ENCODE measurements at places on chromosomes 7 and 10. TPM values are rescaled to one million over a fixed set of nuclear protein-coding genes. Genes with fewer than 3 reads are reported as not detected.

The NUTM2A gene
- total RNA-seq, result 1.9 TPM

The DKK1 gene
- total RNA-seq, result not detected

The OR13A1 gene
- not detected for total RNA-seq

The EVX1 gene
- not detected for total RNA-seq

The SYT15B gene
- 0.89 TPM for total RNA-seq

The VIPR2 gene
- total RNA-seq, result 15.2 TPM

The AGAP3 gene
- total RNA-seq, result 62.7 TPM

The TEX36 gene
- total RNA-seq, result not detected

The DLG5 gene
- 8.8 TPM for total RNA-seq

The POMZP3 gene
- 7.2 TPM for total RNA-seq

The GDF2 gene
- not detected for total RNA-seq

The SEMA3D gene
- 1.1 TPM for total RNA-seq

The RNF148 gene
- 0.22 TPM for total RNA-seq

The PLCE1 gene
- 3.3 TPM for total RNA-seq

The ZPBP gene
- total RNA-seq, result not detected

The POLR1F gene
- 6.4 TPM for total RNA-seq

The CHCHD3 gene
- total RNA-seq, result 194 TPM

The KCNIP2 gene
- total RNA-seq, result 516 TPM

The ZNF117 gene
- total RNA-seq, result 2.3 TPM

The SOSTDC1 gene
- 0.67 TPM for total RNA-seq

The PKD2L1 gene
- not detected for total RNA-seq

The ZNF804B gene
- total RNA-seq, result not detected

The KNDC1 gene
- total RNA-seq, result not detected

The TNKS2 gene
- 12.2 TPM for total RNA-seq

The RHBDD2 gene
- total RNA-seq, result 16.3 TPM

The GSAP gene
- total RNA-seq, result 8.0 TPM

The MPP7 gene
- 14.0 TPM for total RNA-seq

The NXPH1 gene
- total RNA-seq, result not detected

The FFAR4 gene
- total RNA-seq, result 0.16 TPM

The WIPF3 gene
- 5.5 TPM for total RNA-seq

The MBL2 gene
- not detected for total RNA-seq

The NSMCE4A gene
- 23.7 TPM for total RNA-seq

The IQUB gene
- total RNA-seq, result 0.30 TPM

The CDC14C gene
- not detected for total RNA-seq

The TUBGCP2 gene
- 38.5 TPM for total RNA-seq

The EGFR gene
- 10.1 TPM for total RNA-seq
